ENCODE measurements at places on chromosomes 7 and 10.

DNA sequence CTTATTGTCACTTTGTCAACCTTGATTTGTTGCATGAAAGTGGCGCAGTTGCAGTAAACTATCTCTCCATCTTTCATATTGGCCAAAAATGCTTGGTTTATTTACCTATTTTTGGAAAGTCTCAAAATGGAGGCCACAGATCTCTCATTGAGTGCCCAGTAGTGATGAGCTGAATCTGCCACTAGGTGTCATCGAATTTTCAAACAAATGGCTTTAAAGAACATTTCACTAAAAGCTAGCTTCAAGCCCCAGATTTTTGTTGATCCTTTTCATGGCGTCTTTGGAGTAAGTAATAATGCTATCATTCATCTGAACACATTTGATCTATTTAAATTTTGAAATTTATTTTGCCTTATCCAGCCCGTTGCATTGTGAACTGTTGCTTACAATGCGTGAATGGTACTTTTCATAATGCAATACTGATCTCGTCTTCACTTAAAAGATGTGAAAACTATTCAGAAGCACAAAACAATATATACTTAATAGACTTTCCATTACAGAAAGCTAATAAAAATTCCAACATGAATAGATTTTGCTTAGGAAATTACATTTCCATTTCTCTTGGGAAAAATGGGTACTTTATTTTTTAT lies 236.2 kb downstream of the DNAJB9 start:
- no peak for DNase-seq

- DNase-seq, result no peak
Measured at GRCh38 chr10:61066661-61067344, 122.8 kb upstream of the RHOBTB1 start.

DNA sequence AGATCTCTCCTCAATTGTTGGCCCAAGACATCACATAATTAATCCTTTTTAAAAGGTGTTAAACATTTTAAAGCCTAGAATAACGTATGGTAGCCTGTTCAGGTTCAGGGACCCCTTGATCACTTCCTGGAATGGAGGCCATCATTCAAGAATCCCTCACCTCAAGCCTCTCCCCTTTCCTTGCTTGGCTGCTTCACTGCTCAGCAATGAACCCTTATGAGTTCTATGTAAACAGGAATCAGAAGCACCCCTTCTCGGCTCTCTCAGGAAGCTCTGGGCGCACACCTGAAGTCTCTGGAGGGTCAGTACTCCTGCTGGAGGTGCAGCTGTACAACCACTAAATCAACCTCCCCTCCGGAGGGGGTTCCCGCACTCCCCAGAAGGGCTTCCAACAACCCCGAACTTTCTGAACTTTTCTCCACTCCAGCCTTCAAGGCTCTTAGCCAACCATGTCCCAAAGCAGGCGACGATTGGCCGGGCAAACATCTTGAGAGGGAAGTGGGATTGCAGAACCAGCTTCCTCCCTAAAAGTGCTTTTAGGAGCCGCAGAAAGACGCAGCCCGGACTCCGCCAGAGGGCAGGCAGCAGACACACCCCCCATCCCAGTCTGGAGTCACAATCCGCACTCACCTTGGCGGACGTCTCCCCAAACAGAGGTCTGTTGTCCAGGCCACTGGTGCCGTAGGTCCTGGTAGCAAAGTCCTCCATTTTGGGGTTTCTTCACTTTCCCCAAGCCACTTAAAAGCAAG lies 562 bp downstream of the TMEM243 start:
- no peak for DNase-seq

DNA sequence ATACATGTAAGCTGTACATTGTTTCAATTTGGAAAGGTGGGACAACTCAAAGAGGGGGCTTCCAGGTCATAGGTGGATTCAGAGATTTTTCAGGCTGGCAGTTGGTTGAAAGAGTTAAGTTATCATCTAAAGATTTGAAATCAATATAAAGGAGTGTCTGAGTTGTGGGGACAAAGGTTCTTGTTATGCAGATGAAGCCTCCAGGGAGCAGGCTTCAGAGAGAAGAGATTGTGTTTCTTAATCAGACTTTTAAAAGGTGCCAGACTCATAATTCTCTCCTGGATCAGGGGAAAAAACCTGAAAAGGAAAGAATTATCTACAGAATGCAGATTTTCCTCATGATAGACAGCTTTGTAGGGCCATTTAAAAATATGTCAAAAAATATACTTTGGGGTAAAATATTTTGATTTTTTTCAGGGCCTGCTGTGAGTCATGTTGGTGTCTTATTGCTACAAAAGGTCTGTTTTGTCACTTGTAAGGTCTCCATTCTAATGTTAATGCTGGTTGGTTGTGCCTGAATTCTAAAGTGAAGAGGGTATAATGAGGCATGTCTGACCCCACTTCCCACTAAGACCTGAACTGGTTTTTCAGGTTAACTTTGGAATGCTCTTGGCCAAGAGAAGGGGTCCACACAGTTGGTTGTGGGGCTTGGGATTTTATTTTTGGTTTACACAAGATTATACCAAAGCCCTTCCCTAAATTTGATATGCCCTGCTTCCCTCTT lies 52.7 kb upstream of the PRSS1 start:
- DNase-seq, result no peak

DNA sequence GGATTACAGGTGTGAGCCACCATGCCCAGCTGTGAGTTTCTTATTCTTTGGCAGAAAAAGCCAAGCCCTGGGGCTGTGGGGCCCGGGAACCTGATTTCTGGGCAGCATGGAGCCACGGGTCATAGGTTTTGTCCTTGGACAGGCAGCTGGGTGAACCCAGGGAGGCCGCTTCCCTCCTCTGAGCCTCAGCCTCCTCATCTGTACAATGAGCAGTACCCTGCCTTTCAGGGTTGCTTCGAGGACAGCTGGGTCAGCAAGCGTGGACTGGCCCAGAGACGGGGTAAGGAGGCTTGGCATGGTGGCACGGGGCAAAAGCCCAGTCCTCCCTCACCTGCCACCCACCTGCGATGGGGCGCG lies 84.1 kb upstream of the GNA12 start:
- no peak for DNase-seq

All from LNCaP clone FGC (cell line).